ENCODE measurements at places on chromosomes 1 and 21.

GRCh38 chr1:215526147-215526845, 40.8 kb upstream of the KCTD3 start:
- peak; percentile 21 for DNase-seq

DNA sequence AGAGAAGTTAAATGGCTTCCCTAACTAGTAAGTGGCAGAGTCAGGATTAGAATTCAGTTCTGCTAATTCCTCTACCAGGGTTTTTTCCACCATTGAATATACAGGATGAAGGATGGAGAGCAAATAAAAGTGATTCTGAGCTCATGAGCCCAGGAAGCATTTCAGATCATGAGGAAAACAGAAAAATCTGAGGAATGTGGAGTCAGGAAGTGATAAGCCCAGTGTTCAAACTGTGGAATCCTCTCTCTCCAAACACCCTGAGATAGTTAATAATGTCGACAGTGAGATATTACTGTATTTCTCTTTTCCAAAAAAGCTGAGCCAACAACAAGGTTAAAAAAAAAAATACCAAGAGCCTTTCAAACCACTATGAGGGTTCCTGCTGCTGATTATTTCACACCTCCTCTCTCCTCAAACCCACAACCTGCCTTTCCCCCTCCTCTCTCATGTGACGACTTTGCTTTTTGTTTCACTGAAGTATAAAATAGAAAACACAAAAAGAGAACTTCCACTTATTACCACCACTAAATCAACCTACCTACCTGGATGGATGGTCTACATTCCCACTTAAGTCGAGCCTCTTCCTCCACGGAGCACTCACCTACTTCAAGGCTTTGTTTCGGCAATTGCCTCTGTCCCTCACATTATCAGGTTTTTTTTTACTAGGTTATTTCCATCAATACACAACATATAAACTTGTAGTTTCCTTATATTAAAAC, 8.9 kb downstream of the SLAMF1 start:
- no peak for DNase-seq

DNA sequence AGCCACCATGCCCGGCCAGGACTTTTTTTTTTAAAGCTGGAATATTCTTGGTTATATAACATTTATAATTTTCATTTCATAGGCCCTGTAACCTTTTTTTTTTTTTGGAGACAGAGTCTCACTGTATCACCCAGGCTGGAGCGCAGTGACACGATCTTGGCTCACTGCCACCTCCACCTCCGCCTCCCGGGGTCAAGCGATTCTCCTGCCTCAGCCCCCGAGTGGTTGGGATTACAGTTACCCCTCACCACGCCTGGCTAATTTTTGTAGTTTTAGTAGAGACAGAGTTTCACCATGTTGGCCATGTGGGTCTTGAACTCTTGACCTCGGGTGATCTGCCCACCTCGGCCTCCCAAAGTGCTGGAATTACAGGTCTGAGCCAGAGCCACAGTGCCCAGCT, 12.6 kb downstream of the ZYG11B start:
- DNase-seq, result no peak

DNA sequence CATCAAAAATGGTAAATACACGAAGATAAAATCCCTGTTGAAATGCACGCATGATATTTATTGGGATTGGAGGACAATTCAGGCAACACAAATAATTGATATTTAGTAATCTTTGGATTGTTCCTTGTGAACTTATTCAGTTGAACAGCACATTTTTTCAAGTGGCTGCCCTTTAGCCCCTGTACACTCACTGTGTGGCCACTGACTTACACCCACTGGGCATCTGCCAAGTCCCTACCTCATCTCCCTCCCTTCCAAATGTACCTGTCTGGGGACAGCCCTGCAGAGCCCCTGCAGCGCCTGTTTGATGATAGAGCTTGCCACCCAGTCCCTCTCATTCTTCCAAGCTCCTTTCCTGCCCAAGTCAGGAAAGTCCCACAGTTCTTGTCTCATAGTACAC, 154.3 kb downstream of the GLUL start:
- no peak for DNase-seq

- DNase-seq, result no peak
Measured at GRCh38 chr21:45016406-45017038, 57.9 kb upstream of the ADARB1 start.
